ENCODE measurements at places on chromosomes 6 and 20.

- DNase-seq: no peak
Observed at GRCh38 chr6:56815436-56815835, 139.5 kb upstream of the BEND6 start.

- DNase-seq: no peak
Observed at GRCh38 chr6:113758826-113759574, 98.1 kb upstream of the MARCKS start.

DNA sequence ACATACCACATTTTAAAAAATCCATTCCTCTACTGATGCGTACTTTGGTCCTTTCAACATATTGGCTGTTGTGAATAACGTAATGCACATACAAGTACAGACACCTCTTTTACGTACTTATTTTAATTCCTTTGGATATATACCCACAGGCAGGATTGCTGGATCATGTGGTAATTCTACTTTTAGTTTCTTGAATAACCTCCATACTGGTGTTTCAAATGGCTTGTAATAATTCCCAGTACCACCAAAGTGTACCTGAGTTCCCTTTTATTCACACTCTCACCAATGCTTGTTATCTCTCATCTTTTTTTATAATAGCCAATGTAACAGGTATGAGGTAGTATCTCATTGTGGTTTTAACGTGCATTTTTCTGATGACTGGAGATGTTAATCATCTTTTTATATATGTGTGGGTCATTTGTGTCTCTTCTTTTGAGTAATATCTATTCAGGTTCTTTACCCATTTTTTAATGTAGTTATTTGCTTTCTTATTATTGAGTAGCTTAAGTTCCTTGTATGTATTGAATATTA, 191.9 kb downstream of the ADGB start:
- DNase-seq: no peak

DNA sequence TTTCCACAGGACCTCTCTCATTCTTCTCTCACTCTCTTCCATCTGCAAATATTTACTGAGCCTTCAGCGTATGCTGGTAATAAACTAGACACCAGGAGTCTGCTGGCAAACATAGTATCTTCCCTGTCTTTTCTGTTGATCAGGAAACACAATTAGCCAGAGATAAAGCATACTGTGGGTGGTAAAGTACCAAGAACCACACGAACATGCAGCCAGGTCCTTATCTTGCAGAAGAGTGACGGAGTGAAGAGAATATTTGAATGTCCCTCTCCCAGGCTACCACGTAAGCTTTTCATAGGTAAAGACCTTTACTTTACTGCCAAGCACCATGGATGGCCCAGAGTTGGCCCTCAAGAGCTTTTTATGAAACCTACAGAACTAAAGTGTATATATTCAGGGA, 13.3 kb downstream of the FHL5 start:
- DNase-seq: no peak

DNA sequence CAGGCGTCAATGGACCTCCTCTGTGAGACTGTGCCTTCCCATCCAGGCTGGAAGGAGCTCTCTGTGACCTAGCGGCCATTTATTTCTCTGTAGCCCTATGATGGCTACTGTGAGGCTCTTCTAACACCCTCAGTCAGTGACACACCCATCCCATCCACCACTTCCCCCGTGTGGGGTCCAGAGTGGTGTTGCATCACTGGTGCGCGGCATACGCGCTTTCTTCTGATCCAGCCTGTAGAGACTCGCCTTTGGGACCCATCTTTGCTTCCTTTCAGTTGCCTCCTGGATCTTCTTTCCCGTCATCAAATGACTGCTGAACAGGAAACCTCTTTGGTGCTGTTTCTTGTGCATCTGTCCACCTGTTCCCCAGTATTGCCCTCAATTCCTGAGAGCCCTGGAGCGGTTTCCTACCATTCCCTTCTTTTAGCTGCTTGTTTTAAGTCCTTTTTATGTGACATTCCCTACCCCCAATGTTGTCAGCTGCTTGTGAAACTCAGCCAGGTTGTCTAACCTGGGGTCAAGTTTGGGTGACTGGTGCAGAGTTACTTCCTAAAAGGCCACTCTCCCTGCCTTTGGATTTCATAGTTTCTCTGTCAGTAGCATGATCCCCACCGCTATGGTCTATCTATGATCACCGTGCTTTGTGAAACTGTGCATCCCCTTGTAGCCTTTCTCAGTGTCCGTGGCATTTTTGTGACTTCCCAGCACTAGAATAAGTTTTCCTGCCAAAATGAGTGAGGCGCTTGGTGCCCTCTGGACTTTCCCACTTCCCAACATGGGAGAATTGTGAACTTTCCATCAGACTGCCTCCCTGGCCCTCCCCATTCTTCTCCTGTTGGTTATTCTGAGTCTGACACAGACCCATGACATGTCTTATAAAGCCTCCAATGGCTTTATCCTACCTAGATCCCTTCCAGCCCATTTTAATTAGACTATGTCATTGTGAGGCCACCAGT, 5.7 kb downstream of the PRR3 start:
- no peak for DNase-seq

DNA sequence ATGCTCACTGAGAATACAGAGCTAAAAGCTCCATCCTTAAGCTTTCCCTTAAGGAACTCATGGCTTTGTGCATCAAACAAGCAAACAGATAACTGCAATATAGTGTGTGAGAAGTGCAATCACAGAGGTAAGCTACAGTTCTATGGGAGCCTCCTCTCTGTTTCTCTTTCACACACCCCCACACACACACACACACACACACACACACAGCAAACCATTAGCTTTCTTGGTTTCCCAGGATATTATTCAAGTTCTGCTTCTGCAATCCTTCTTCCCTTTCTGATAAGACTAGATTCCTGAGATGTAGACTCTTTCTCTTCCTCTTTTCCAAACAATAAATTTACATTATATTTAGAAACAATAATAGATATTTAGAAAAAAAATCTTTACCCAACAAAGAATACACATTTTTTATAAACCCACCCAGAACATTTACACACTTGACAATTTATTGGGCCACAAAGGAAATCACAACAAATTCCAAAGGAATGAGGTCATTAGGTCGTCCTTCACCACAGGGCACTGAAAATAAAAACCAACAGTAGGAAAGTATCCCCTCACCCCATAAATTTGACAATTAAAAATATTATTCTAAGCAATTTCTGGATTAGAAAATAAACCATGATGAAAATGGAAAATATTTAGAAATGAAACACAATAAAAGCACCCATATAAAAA, 9.3 kb upstream of the GFOD1 start:
- DNase-seq: peak; percentile 60
